ENCODE measurements at places on chromosomes 13 and 19.

DNA sequence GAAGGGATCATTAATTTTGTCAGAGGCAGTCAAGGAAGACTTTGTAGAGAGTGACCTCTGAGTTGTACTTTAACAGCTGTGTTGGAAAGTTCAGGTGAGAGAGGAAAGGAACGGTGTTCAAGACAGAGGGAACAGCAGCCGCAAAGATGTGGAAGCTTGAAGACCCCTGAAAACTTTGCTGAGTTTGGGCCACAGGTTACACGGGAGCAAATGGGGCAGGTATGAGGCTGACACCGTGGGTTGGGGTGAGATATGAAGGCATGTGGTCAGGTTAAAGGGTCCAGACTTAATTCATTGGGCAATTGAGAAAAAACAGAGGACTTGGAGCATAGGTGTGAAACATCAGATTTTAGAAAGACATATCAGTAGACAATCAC, 72.0 kb upstream of the SERP2 start:
- DNase-seq = no peak

DNA sequence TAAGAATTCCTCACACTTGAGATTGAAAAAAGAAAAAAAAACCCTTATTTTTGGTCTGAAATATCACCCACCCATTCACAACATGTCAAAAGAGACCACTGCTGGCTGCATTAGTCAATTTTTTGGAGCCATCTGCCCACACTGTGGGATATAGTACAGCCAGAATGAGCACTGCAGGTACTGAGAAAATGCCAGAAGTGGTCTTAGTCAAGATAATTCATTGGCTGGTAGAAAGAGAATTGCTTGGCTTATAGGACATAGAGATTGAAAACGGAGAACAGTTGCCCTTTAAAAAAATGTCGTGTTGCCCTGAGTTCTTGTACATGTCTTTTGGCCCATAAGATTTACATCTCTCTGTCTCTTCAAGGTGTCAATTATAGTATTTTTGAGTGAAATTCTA, 1899.5 kb downstream of the OLFM4 start:
- no peak for DNase-seq

DNA sequence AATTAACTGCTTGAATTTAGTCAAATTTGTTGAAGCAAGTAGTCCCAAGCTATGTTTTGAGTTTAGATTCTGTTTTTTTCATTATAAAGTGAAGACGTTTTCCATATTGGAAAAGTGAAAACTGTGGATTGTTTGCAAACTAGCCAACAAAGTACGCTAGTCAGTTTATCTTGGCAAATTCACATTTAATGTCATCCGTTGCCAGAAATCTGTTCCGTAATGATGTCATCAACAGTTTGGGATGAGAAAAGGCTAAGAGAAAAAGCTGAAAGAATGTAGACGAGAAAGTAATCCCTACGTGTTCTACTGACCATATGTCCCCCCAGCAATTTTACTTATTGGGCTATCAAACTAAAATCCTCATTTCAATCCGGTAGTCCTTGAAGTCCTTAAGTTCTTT, 419.6 kb downstream of the GPC6 start:
- DNase-seq = no peak

GRCh38 chr19:37313335-37313627, 57.6 kb upstream of the ZNF527 start:
- no peak for DNase-seq

DNA sequence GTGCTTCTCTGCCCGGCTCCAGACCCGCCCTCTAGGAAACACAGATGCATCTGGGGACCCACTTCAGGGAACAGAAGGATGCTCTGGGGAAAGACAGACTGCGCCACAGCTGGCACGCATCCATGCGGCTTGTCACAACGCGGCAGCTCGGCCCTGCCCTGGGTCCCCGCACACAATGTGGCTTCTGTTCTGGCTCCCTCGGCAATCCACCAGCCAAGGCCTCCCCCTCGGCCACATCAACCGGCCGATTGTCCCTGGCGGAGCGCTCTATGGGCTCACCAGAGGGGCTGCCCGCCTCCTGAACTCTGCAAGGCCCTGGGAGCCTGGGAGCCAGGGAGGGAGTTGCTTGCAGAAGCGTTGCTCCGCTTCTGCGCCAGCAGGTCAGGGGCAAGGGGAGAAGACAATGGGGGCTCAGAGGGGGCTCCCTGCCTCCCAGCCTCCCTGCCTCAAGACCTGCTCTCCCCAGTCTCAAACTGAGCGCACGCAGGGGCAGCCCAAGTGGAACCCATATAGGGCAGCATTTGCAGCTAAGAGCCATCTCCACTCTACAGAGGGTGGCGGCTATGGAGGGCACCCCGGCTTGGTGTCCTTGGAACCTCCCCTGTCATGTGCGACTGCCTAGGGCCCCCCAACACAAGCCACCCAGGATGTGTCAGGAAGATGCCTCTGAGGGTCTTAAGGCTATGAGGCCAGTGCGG, 37.9 kb downstream of the MLLT1 start:
- DNase-seq = no peak

DNA sequence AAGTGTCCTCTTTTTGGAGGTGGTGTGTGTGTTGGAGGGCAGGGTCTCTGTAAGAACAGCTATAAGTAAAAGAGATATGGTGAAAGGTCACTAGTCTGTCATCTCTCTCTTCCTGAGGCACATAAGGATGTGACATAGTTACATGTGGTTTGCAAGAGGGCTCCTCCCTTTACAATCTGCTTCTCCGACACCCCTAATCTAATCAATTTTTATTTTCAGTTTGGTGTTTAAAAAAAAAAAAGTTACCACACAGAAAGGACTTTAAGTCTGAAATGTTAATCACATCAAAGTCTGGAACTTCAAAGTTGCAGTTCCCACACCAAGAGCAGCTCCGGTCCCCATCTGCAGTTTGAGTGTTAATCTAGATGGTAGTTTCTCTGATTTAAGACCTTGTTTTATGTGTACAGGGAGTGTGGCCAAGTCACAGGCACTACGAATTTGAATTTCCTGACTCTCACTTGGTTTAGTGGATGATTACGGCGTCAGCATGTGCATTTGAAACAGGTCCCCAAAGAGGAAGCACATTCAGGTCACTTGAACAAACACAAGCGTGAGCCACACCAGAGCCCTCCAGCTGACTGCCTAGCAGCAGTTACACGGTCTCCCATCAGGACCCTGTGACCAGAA, 53.1 kb downstream of the FOXO1 start:
- DNase-seq = peak; percentile 78

- DNase-seq = no peak
Measured at GRCh38 chr13:73960474-73960873, 173.7 kb downstream of the KLF12 start.

- DNase-seq = no peak
Measured at GRCh38 chr13:111062966-111063365, 52.1 kb upstream of the ARHGEF7 start.

DNA sequence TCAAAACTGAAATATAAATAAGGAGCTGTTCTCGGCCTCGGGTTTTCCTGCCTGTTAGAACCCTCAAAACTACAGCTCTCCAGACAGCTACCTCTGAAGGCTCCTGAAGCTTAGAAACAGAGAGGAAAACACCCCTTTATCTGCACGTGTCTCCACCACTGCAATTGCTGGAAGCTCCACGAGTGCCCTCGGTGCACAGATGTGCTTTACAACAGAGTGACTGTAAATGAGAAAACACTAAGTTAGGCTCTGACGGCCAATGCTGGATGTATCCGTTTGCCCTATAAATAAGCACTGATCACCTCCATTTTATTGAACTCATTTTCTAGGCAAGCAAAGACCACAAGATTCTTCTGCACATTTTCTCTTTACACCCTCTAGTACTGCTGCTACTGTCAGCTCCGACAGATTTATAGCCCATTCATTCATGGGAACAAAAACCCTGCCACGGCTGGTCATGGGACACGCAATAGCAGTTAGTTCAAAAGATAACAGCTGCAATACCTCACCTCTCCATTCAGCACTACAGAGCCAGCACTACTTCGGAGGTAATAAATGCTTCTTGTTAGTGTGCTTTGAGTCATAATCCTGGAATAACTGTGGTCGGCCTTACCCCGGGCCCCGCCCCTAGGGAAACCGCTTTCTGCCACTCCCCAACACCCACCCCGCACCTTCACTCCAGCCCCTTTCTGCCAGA, 241.1 kb upstream of the ZNF507 start:
- DNase-seq = no peak

- DNase-seq = no peak
Measured at GRCh38 chr13:51697181-51697580, 106.8 kb downstream of the DHRS12 start.

DNA sequence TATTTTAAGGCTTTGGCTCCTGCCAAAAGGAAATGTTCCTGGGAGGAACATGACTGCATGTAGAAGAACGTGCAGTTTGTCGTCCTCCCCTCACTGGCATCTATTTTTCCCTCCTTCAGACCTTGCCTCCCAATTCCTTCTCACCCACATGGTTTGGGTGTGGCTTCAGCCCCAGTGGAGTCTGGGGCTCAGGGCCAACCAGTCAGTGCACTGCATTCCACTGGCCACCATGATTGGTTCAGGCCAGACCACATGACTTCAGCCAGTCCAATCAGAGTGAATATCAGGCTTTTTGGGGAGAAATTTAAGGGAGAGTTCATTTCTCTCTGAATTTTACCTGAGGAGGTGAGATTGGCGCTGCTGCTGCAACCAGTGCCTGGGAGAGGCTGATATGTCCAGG, 171.6 kb downstream of the ZIC5 start:
- DNase-seq = no peak

- DNase-seq = no peak
Measured at GRCh38 chr19:40627486-40628279, 26.5 kb downstream of the LTBP4 start.

- no peak for DNase-seq
Measured at GRCh38 chr13:44989941-44990340, 603 bp downstream of the GPALPP1 start.

DNA sequence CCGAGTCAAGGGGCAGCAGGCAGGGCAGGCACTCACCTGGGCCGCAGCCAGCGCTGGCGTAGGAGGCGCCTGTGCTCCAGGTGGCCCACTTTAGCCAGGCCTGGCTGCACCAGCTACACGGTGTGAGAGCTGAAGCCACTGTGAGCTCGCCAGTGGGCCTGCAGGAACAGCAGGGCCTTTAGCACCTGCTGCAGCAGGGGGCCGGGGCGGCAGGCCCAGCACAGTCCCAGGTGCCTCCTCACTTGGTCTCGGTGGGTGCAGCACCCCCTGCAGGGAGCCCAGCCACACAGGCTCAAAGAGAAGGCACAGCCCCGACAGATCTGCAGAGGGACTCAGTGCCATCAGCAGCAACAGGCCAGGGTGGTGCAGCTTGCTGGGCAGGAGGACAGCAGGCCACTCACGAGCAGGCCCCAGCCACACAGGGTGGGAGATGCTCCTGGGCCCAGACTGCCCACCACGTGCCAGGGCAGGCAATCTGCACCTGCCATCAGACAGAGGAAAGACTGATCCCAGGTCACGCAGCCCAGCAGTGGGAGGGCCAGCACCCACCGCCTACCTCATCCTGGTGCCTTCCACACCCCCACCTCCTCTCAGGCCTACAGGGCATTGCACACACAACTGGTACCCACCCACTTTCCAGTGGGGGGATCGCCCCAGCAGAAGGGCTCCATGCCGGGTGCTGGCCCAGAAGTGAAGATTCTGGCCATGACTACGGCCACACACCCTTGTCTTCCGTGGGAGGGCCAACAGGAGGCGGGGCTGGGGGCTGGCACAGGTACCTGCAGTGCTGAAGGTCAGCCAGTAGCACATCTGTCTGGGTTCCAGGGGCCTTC, 15.8 kb downstream of the ARHGAP33 start:
- no peak for DNase-seq

DNA sequence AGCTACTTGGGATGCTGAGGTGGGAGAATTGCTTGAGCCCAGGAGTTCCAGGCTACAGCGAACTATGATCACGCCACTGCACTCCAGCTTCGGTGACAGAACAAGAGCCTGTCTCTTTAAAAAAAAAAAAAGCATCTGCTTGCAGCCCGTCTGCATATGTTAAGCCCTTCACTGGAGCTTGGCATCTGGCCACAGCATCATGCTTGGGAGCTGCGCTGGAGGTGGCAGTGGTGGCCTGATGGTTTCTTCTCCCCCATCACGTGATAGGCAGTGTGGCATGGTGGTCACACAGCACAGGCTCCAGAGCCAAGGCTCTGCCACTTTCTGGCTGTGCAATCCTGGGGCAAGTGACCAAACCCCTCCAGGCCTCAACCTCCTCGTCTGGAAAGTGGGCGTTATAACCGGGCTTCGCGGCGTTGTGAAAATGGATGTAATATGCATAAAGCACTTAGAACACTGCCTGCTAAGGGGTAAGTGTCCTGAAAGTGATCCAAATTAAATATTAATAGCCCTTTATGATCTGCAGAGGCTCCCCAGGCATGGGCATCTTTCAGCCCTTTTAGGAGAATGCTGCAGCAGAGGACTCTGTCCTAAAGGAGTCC, 24.4 kb downstream of the MARK4 start:
- no peak for DNase-seq

DNA sequence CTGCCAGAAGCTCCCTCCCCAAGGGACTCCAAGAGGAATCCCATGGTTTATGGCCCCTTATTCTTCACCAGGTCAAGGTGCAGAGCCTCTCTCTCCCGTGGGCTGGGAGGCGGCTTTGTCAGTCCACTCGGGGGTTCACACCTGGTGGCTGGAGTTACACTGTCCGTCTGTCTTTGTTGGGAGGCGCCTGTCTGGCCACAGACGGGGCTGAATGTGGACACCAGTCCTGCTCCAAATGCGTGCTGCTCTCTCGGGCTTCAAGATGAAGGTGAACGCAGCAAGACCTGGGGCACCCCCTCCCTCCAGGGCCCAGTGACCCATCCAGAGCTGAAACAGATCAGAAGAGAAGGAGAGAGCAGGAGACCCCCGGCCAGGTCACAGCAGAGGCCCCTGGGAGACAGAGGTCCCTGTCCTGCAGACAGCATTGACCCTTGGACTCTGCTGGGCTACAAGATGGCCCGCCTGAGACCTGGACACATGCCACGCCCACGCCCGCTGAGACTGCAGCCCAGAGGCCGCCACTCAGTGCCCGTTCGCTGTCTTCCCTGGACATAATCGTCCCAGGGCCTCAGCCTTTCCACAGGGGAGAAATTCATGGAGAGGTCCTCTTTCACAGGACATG, 29.9 kb upstream of the TUBGCP3 start:
- DNase-seq = no peak

DNA sequence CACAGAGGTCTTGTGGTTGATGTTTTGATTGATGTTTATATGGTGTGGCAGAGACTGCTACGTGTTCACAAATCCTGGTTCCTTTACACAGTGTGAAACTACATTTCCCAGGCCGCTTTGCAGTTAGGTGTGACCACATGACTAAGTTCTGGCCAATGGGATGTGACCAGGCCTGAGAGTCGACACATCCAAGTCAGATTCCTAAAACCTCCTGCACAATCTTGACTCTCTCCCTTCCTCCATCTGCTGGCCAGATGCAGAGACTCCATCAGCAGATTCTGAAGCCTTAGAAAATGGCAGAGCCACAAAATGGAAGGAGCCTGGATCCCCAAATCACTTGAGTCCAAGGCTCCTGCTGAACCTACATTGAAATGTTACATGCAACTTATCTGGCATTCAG, 12.6 kb downstream of the CD37 start:
- DNase-seq = peak; percentile 25

- no peak for DNase-seq
Measured at GRCh38 chr13:92825938-92826596, 400.5 kb upstream of the GPC6 start.

DNA sequence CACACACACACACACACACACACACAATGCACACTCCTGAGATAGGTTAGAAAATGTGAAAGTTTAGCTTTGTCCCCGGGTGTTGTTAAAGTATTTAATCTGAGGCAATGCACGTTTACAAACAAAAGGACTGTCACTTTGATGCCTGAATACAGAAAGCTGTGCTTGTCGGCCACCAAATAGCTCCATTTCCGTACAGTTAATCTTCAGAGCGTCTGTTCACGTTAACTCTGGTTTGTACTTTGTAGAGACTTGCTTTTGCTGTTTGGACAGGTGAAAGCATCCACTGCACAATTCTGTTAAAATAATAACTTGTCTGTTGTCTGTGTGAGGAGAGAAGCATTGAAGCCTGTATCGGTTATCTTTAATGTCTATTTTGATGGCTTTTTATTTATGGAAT, 267.8 kb downstream of the FGF9 start:
- no peak for DNase-seq
